ENCODE measurements at places on chromosomes 1 and 21.

DNA sequence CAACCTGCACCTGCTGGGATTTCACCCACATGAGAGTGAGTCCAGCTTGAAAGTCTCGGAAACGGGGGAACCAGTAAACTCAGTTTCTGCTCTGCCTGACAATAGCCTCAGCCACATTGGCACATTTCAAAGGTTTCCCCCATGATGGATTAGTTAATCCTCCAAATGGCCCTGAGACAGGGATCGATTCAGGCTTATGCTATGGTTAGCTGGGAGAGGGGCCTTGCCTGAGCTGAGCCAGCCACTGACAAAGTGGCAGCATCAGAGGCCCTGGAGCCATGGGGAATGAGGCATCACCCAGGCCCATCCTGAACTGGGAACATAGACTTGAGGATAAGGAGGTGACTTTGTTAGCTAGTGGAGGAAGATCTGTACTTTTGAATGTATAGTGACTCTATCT is 2.9 kb upstream of the CLSTN1 start:
- DNase-seq: no peak

DNA sequence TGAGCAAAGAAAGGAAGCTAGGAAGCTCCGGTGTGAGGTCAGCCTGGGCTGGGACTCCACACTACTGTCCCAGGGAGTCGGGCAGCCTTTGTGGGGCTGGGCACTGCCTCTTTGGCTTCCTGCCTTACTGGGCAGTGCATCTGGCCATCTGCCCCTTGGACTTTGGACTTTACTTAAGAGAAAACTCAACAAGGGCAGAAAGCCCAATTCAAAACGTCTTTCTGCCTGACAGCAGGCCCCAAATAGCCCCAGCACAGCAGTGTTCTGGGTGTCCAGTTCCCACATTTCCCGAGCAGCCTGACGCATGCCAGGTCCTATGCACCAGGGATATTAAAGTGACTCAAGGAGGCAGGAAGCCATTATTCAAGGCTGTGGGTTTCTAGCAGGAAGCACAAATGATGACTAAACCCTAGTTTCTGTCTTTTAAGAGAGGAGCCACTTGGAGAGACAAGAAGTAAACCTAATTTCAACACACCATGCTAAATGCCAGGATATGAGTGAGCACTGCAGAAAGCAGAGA is 37.9 kb upstream of the EDEM3 start:
- DNase-seq: no peak

GRCh38 chr1:145980457-145980994 is 15.9 kb downstream of the TXNIP start:
- DNase-seq: no peak

GRCh38 chr1:24047110-24047477 is 64.8 kb downstream of the MYOM3 start:
- no peak for DNase-seq

GRCh38 chr1:40389322-40389803 is 15.8 kb downstream of the SMAP2 start:
- DNase-seq: no peak

DNA sequence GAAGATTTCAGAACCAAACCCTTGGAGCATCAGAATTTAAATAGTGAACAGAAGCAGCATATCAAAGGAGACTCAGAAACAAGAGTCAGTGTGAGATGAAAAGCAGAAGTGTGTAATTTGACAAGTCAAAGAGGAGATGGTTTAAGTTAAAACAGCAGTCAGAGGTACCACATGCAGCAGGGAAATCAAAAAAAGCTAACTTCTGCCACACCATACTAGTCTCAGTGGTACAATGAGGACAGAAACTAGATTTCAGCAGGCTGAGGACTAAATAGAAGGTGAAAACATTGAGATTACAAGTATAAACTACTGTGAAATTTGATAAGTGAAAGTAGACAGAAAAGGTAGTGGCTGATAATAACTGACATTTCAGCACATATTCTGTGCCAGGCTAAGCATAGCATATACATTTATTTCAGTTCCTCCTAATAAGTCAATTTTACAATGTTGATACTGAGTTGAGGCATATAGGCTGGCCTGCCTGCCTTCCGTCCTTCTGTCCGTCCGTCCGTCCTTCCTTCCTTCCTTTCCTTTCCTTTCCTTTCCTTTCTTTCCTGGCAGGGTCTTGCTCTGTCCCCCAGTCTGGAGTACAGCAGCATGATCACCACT is 12.6 kb downstream of the SUCO start:
- DNase-seq: no peak

GRCh38 chr1:59564192-59564891 is 250.4 kb upstream of the HOOK1 start:
- no peak for DNase-seq

- no peak for DNase-seq
Measured at GRCh38 chr1:87715052-87715451, 386.4 kb downstream of the LMO4 start.

GRCh38 chr1:228850141-228851100 is 115.1 kb downstream of the RHOU start:
- DNase-seq: no peak

DNA sequence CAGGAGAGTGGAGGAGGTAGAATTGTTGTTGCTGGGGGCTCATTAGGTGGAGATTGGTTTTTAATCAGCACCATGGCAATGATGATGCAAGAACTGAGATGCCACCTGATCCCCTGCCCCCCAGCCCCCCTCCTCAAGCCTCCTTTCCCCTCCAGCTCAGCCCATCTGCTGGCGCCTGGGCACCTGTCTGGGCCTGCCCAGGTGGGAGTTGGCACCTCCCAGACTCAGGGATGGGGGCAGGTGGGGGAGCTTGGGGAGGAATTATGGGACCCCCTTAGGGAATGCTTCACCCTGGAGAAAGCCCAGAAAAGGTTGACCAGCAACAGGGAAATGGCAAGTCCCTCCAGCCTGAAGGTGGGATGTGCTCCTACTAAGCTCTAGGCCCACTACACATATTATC is 1.5 kb upstream of the NHLH1 start:
- no peak for DNase-seq

DNA sequence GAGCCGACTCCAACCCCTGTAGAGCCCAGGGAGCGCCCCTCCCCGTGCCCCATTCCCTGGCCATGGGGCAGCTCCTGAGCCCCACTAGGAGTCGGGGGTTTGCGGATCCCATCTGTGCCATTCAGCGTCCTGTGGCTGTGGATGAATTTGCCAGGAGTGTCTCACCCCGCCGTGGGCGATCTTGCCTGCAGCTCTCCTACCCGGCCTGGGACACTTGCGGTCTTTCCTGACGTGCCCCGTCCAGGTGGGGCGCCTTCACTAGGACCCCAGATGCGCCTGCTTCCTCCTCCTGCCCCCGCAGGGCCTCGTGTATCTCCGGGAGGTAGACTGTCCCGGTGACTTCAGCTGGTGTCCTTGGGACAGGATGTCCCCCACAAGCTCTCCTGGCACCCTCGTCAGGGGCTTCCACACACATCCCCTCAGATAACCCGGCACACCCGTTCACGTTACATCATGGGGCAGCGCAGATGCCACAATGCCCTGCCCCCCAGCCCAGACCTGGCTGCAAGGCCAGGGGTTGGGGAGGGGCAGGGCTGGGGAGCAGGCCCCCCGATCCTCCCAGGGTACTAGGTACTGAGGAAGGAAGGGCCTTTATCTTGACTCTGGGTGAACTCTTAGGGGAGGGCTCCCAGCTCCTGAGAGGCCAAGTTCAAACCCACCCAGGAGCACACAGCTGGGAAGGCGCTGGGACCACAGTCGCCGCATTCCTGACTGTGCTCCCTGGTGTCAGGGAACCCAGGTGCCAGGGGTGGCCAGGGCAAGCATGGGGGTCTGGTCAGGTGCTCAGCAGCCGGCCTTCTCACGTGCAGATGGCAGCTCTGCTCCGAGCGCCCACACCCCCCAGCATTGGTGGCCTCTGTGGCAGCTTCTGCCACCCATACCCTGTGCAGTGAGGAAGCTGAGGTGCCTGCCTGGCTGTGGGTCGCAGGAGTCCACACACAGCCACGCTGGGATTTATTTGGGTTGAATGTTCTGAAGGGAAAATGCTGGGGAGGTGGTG is 53.4 kb upstream of the COL6A1 start:
- DNase-seq: no peak

DNA sequence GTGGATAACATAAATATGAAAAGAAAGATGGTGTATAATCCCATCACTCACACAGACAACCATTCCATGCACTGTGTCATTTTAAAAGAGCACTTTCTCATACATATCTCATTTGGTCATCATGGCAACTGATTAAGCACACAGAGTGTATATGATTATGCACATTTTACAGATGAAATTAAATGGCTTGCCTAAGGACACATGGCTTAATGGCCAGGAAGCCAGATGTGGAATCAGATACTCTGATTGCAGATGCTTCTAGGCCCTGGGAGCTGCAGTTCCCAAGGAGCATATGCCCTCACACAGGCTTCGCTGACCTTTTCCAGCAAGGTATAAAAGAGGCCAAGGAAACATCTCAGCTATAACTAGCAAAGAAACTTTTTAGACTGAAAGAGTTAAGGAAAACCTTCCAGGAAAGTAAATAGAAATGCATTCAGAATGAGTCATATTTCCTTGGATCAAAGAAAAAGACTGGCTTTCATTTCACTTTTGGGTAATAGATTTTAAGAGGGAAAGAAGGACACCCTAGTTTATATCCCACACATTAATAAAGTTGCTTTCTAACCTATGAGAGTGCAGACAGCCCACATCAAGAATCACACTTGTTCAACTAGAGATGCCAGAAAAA is 19.6 kb upstream of the FAM89A start:
- peak; percentile 89 for DNase-seq

GRCh38 chr1:160522136-160522535 is 919 bp downstream of the SLAMF6 start:
- DNase-seq: no peak

DNA sequence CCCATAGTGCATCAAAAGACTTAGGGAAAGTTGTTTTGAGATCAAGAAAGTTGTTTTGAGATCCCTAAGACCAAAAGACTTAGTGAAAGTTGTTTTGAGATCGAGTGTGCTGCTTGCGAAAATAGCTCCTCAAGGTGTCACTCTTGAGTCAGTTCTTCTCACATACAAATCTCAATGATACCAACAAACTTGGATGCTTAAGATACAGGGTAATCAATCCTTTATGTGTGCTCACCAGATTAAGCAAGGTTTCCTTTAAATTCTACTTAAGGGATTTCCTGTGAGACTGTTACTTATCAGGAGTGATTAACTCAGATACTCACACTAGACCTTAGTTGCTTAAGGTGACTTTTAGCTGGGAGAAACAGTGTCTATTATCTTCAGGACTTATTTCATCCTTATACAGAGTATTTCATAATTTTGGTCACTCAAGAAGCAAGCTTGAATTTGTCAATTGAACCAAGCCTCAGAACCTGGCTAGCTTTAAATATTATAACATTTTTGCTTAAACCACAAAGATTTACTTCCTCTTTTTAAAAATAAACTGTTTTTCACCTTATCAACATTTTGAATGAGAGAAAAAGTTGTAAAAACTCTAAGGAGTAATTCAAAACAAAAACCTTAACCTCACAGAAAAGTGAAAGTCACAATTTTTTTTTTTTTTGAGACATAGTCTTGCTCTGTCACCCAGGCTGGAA is 8.0 kb upstream of the RLF start:
- DNase-seq: peak; percentile 33

DNA sequence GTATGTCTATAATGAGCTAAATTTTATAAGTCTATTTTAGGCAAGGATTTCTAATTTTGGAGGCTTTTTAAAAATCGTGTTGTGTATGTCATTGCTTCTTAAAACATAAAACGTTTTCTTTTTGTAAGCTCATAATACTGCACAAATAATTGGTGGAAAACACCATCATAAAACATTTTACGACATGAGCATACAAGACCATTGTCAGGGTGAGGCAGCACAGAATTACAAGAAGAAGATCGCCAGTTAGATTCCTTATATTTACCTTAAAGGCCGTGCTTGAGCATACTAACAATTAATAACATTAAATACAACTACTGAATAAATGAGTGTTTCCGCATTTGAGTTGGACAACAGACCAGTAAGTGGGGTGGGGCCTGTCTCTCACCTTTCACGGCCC is 19.1 kb upstream of the LMX1A start:
- DNase-seq: no peak

GRCh38 chr1:116529199-116529631 is 41.6 kb downstream of the CD58 start:
- no peak for DNase-seq

DNA sequence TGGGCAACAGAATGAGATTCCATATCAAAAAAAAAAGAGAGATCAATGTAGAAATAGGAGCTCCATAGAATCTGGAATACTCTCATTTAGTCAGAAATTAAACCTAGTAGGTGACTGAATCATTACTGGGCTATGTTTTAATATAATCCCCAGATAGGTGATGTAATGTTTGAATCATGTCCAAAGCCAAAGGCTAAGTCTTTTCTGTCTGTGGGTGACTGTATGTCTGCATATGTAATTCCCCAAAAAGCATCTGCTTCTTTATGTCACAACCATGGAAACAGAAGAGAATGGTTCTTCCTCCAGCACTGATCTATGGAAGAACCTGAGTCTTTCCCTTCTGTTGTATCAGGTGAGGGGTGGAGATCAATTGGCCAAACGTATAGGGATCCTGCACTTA is 5.8 kb downstream of the LAMC2 start:
- DNase-seq: no peak

DNA sequence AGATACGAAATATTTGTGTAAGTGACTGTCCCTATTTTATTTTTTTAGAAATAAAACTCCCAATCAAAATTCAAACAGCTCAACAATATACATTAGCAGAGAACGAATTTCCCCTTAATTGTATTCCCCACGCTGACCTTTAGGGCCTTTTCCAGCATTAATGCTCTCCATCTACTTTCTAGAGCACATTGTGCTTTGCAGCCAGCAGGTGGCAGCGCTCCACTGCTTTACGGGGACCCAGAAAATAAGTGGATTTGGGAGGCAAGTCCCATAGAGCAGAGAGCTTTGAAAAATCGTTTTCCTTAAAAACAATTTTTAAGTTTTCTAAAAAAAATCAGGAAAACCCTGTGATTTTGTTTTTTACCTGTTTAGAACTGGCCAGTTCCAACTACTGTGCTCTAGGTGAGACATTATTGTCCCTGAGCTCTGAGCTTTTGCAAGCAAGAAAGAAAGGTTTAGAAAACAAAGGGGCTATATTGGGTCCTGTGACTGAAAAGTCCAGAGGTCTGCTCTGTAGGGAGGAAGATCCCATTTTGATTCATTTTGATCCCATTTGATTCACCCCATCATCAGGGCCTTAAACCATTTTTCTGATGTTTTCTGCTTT is 144.4 kb upstream of the ZNF644 start:
- peak; percentile 59 for DNase-seq

DNA sequence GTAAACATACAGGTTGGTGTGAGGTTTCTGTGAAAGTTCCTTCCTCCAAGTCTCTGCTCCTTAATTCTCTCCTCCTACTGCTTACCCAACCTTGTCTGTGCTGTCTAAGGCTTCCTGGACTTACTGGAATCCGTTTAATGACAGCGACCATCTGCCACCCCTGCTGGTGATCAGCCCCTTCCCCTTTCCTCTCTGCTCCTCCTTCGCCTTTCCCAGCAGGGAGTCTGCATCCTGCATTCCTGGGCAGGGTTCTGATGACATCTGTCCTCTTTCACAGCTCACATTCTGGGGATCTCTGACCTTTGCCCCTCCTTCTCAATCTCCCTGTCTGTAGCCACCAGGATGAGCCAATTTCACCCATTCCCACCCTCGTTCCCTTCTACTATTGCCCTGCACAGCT is 66.5 kb downstream of the KIRREL1 start:
- DNase-seq: no peak

- no peak for DNase-seq
Measured at GRCh38 chr1:181577475-181577874, 94.2 kb downstream of the CACNA1E start.

GRCh38 chr1:87968197-87968955 is 639.7 kb downstream of the LMO4 start:
- DNase-seq: no peak
